ENCODE measurements at places on chromosomes 12 and 14.

GRCh38 chr12:116610971-116611541 is 51.9 kb downstream of the MAP1LC3B2 start:
- DNase-seq, result no peak

- DNase-seq, result no peak
Observed at GRCh38 chr14:81981307-81981675, 447.6 kb upstream of the SEL1L start.

DNA sequence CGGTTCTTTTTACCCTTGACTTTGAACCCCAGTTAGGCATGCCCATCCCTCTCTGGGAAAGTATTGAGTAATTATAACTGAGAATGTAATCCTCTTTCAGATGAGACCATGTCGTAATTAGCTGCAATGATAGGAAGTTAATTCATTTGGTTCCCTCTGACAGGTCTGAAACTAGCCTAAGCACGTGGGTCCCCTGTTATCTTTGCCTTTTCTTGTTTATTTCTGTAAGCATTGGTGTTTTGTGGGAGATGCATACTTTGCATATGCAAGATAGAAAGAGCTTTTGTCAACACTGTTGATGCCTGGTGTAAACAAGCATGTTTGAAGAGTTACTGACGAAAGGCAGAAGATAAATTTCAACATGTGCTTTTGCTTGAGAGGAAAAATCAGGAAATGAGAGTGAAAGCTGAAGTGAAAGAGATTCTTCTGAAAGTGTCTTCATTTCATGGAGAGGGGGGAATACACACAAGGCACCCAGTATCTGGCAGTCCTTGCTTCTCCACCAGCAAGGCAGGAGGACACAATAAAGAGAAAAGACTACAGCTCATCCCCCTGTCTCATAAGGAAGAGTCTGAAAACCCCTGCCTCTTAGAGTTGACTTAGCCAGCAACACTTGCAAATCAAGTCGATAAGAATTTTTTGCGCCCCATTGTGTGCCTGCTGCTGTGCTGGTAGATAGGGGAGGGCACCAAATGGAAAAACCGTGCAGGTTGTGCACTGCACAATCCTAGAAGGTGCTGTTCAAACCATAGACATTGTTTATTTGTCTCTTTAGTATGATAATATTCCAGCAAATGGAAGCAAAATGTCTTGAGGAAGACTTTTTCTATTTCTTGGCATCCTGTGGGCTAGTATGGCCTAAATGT is 77.8 kb downstream of the SLC24A4 start:
- peak; percentile 65 for DNase-seq

GRCh38 chr12:113416091-113416754 is 6.0 kb upstream of the SDSL start:
- peak; percentile 32 for DNase-seq

DNA sequence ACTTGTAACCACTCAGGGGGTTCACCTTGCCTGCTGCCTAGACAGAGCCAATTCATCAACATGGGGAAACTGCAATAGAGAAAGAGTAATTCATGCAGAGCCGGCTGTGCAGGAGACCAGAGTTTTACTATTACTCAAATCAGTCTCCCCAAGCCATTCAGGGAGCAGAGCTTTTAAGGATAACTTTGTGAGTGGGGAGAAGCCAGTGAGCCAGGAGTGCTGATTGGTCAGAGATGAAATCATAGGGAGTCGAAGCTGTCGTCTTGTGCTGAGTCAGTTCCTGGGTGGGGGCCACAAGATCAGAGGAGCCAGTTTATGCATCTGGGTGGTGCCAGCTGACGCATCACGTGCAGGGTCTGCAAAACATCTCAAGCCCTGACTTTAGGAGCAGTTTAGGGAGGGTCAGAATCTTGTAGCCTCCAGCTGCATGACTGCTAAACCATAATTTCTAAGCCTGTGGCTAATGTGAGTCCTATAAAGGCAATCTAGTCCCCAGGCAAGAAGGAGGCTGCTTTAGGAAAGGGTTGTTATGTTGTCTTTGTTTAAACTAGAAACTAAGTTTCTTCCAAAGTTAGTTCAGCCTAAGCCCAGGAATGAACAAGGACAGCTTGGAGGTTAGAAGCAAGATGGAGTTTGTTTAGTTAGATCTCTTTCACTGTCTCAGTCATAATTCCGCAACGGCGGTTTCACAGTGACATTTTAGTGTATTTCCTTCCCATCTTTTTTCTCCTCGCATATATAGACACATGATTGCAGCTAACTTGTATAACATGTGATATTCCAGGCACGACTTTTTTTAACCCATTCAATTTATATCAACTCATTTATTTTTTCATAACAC is 68.9 kb upstream of the NCOR2 start:
- peak; percentile 20 for DNase-seq

DNA sequence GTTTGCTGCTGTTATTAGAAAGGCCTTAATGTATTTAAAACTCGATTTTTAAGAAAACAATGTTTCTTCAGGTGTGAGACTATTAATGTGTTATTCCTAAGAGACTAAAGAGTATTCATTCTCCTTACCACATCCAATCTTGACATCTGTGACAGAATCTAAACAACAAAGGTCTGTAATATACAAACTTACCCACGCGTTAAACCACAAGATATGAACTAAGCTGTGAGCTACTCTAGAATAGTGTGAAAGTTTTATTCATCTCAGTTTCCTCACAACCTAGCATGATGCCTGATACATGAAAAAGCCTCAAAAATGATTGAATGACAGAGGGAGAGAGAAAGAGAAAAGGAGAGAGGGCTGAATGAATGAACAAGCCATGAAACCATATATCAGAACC is 117.3 kb upstream of the COCH start:
- no peak for DNase-seq

DNA sequence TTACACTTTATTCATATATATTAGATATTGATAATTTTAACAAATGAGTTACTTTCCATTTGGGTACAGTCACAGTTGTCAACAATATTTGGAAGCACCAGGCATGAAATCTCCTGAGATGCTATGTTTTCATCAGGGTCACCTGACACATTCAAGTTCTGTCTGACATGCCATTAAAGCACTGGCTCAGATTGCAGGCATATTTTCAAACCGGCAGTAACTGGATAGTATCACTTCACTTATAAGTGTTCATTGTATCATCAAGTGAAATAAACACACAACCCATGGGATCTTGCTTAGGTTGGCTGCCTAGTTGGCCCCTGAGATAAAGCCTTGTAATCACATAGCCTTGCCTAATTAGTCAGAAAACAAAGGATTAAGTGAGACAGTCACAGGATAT is 4.8 kb downstream of the IFNG start:
- DNase-seq, result no peak

DNA sequence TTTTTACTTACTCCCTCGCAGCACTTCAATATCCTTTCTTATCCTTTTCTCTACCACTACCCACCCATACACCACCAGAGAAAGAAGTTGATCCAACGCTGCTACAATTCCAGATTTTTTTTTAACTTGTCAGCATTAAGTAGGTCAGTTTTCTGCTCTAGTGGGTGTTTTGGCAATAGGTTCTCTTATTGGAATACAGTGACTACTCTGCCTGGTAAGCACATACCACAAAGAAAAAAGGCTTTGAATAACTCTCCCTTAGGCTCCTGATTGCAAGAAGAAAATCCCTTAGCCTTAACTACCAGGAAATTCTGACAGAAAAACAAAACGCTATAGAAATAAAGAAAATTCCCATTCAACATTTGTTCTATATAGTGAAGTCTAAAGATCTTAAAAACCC is 72.0 kb downstream of the NUMB start:
- no peak for DNase-seq

DNA sequence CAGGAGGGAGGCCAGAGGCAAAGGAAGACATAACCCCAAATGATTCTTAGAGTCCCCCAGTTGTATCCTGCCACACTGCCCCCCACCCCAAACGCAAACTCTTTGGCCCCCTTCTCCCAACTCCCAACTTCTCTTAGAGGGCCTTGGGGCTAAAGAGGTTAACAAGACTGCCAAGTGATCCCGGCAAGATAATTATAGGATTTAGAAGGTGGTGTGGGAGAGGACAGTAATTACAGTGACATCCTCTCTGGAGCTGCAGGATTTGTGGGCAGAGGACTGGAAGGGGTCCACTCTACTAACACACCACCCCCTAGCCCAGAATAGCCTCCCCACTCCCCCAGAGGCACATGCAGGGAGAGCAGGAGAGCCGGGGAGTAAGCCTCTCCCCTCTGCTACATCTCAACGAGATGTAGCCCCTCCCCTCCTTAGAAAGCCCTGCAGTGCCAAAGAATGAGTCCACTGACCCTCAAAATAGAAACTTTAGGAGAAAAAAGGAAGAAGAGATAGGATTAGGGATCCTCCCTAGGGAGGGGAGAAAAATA is 5.3 kb upstream of the GDF11 start:
- DNase-seq, result peak; percentile 53

DNA sequence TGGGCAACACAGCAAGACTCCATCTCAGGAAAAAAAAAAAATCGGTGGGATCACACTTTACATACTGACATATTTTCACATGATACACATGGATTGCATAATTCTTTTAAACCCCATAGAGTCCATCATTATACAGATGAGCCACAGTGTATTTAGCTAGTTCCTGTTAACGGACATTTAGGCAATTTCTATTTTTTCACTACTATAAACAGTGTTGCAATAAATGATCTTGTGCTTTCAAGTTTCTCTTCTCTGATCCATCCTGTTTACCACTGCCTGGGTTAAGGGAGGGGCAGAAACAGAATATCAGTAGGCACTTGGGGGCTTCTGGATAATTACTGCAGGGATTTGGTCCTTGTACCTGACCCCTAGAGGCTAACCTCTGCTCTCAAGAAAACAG is 43.4 kb upstream of the SPTLC2 start:
- DNase-seq, result no peak

DNA sequence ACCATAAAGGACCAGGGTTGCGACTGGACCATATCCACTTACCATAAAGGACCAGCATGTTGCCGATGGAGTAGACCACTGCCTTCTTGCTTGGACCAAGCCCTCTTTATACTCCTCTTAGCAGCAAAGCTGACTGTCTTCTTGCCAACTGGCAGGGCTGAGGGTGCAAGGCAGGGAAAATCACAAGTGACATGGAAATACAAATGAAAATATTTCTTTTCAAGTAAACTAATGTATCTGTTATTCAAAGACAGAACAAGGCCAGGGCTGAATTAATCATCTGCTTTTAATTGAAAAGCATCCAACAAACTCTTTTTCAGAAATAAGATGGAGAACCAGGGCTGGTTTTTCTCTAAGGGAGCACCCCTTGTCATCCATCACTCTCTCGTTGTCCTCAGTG is at the start of gene CELA1:
CELA1 (minus strand) TSS at position 99 of the 400 bp plus-strand sequence; CDS start at position 58, 41 bp downstream.
- no peak for DNase-seq

- DNase-seq, result no peak
Observed at GRCh38 chr12:39300799-39301198, 142.1 kb downstream of the KIF21A start.

DNA sequence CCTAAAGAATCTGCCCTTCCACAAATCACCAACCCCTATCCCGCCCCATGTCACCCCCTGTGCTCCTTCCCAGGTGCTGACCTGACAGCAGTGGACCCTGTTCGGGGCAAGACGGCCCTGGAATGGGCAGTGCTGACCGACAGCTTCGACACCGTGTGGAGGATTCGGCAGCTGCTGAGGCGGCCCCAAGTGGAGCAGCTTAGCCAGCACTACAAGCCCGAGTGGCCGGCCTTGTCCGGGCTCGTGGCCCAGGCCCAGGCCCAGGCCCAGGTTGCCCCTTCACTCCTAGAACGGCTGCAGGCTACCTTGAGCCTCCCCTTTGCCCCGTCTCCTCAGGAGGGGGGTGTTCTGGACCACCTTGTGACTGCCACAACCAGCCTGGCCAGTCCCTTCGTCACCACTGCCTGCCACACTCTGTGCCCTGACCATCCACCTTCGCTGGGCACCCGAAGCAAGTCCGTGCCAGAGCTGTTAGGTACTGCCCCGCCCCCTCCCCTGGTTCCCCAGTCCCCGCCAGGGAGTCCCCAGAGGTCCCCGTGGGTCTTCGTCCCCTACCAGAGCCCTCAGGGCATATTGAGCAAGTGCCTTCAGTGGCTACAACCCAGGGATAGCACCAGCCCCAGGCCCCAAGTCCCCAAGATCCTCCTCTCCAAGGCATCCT is 2.7 kb downstream of the ANKRD33 start:
- no peak for DNase-seq

- DNase-seq, result no peak
Observed at GRCh38 chr12:52073531-52074381, 4.0 kb downstream of the ATG101 start.

DNA sequence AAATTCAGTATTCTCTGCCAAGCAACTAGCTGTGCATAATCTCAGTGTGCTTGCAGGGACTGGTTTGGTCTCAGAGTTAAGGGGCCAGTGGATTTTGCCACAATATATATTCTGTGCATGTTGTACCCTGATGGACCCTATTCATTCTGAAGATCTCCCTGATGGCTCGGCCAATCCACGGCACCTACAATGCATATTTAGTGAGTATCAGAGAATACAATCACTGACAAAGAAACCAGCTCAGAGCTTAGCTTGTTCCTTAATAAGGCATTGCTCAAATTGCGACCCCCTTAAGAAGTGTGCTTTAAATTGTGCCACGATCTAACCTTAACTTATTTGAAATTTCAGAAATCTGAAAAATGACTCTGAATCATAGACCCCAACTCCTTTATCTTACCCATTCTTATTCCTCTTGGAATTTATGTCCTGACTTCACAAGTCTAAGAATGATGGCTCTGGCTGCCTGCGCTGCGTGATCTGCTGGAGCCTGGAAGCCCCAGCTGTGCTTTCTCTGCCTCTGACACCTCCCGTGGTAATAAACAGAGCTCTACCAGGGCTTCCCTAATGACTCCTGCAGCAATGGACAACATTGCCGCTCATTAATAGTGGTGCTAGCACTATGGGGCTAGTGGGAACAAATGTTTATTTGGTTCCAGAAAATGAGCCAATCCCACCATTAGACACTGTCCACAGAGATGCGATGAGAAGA is 9.0 kb upstream of the DCAF4 start:
- no peak for DNase-seq

DNA sequence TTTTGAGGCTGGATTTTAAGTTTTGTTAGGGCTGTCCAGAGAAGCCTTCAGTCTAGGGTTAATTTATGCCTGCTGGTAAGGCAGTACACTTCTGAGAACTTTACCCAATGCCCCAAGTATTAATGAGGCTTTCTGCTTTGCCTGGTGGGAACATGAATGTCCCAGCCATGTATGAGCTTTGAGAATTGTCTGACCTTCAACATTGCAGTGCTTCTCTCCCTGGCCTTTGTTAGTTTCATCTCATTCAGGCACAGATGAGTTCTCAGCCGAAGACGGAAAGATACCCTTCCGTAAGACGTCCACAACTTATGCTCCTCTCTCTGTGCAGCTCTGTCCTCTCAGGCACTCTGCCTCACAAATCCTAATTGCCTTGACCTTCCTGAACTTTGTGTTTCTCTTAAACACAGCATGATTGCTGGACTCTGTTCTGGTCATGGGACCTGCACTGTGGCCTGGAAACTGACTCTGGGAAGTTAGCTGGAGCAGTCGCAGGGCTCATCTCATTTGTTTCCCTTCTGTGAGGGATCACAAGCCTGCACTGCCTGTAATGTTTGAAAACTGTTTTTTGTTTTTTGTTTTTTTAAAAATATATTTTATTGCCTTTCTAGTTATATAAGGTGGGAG is 15.7 kb downstream of the CHPT1 start:
- no peak for DNase-seq

GRCh38 chr12:117085318-117085947 is 13.8 kb downstream of the TESC start:
- no peak for DNase-seq

- DNase-seq, result no peak
Observed at GRCh38 chr14:40987481-40987880, 619.2 kb upstream of the LRFN5 start.

GRCh38 chr14:90444077-90444696 is 47.4 kb downstream of the CALM1 start:
- no peak for DNase-seq

- no peak for DNase-seq
Observed at GRCh38 chr12:80165746-80166145, 66.4 kb downstream of the OTOGL start.

- no peak for DNase-seq
Observed at GRCh38 chr12:5535541-5535940, 103.6 kb downstream of the NTF3 start.

Data from NAMALWA (cell line).